ENCODE measurements at places on chromosomes 4 and X.
A peak's percentile ranks its signal among the peaks of the same experiment; 100 is the strongest.

DNA sequence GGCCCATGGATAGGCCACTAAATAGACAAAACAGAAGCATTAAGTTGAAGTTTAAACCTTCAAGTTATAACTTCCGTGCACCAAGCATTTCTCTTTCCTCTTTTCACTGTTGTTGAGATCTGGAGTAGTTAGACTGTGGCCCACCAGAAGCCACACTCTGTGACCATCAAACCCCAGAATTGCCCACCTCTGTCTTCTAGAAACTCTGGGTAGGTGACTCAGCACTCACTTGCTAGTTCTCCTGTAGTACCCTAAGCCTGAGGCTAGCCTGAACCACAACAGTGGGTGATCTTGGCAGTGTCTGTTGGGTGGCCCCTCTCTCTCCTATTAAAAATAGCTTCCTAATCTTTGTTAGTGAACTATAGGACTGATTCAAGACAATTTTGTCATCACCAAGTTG lies 24.6 kb upstream of the CD40LG start:
- no peak for DNase-seq

GRCh38 chrX:40933132-40933705 lies 152.0 kb upstream of the USP9X start:
- no peak for DNase-seq

DNA sequence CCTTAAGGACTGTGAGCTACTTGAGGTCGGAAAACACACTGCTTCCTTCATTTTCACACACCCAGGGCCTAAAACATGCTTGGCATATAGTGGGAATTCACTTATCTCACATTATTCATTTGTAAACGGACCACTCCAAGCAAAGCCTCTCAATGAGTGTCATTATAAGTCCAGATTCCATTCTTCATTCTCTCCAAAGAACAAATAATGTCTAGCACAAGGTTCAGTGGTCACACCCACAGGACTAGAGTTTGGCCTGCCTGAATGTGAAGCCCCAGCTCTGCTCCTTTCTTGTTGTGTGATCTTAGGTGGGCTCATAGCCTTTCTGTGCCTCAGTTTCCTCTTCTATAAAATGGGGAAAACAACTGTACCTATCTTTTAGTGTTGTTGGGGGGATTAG lies 119.6 kb upstream of the NDP start:
- no peak for DNase-seq

DNA sequence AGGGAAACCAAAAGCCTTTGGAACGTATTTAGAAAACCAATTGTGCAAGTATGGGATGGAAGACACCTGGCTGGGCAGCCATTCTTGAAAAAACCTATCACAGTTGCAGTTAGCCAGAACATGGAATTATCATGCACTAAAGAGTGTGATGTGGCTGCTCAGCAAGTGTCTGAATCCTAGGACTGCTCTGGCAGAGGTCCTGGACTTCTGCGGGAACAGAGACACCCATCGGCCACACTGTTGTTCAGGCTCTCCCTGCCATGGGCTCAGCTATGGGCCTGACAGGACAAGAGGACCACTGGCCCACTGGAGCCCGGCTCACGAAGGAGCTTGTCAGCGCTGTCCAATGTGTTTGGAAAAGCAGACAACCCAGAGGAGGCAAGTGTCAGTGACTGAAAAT lies 115.7 kb upstream of the GPC4 start:
- no peak for DNase-seq

GRCh38 chr4:186037692-186038658 lies 31.0 kb upstream of the TLR3 start:
- DNase-seq: peak; percentile 54

DNA sequence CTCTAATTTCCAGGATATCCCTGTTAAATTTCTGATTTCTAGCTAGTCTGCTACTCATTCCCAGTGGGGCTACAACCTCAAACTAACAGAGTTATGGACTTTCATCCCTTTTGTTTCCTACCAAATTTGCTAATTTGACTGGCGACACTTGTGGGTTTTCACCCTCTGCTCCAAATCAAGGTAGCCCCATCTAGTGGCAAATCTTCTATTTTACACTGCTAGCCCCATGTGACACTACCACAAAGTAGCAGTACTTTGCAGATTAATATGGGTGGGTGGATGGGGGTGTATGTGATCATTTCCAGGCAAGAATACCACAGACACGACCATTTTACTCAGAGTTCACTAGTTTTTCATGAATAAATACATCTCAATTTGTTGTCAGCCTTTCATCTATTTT lies 150.3 kb downstream of the MSL3 start:
- DNase-seq: no peak

DNA sequence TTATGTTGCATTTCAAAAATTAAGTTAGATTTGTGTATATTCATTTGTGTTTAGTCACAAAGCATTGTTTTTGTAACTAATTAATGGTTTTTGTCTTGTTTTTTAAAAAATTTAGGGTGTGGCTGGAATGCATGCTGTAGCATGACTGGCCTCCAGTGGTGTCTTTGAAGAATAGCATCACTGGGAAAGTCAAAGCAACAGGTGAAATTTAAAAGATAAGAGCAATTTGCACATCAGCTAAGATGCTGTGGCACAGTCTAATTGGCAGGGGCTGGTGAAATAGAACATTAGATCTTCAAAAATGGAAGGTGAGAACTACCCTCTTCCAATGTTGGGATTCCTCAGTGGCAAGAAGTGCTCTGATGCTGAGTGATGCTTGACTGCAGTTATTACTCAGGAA lies 45.3 kb downstream of the ANK2 start:
- no peak for DNase-seq

DNA sequence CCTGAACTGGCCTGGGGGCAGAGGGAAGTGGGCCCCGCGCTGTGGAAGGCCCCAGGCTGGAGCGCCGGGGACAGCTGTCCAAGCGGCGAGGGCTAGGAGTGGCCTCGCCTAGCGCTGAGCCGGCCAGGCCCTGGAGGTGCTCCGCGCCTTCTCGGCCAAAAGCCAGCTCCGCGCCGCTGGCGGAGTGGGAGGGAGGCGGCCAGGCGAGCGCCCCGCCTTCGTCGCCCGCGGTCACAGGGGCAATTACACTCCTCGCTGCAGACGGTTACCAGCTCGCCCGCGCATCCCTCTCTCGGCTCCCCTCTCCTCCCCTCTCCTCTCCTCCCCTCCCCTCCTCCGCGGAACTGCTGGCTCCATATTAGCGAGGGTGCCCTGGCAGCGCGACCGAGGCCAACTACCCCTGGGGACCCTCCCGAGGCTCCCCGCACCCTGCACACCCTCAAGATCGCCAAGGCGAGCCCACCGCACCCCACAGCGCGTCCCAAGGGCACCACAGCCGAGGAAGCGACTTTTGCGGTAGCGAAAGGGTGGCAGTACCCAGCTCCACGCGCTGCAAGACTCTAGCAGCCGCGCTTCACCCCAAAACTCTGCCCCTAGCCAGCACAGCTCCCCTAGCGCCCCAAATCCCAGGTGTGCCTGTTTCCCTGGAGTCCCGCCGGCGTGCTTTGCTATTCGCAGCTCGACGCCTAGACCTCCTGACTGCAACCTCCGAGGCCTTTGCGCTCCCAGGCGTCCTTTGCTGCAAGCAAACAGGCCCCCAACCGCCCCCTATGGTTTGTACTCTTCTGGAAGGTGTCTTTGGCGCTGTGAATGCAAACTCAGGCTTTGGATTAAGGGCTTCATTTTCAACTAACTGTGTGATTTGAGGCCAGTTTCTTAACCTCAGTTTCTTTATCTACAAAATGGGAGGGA lies 91.4 kb downstream of the BCOR start:
- DNase-seq: no peak

Data from NCI-H1417 treated with DMSO at 0.1 percent for 48 hours (cell line).